ENCODE measurements at places on chromosomes 7 and 10. TPM values are rescaled to one million over a fixed set of nuclear protein-coding genes. Genes with fewer than 3 reads are reported as not detected.

PIK3CG gene
- total RNA-seq = not detected

DNA sequence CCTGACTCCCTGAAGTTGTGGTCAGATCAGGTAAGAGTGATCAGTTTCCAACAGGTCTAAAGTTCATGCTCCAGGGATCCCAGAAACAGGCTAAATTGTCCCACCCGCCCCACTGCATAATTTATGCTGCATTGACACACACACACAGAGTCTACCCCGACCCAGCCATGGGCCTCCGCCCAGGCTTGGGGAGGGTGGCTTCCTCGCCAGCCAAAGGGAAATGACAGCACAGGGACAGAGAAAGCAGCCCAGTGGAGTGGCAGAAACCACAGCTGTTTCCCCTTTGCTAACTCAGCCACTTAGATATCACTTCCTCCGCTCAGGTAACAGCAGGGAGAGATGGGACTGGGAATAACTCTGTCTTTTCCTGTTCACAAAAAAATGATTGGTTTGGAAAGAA lies 9.4 kb downstream of the SH3PXD2A start:
- no peak for DNase-seq

DNA sequence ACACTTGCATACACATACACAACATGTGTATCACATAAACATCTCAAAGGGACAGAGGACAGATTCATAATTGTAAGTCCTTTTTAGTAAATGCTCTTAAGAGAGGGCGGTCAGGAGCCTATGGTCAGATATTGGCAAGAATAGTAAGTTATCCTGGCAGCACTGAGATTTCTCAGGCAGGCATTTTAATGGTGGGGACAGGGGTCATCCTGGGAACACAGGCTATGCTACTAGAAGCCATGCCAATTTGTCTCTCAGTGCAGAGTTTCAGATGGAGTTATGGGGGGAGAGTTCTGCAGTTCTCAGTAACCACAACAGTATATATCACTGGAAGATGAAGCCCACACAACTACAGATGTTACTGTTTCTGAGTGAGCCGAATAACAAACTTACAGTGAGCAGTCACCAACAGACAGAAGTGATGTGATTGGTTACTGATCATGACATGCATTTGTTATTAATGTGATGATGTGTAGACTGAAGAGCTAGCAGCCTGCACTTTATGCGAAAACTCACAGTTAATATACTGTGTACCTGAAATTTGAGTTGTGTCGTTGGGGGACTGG lies 16.4 kb downstream of the ZNF487 start:
- no peak for DNase-seq

GRCh38 chr7:152872745-152873118 lies 113.2 kb downstream of the ACTR3B start:
- no peak for DNase-seq

GRCh38 chr7:112421666-112422486 lies 28.4 kb upstream of the IFRD1 start:
- no peak for DNase-seq

CDHR1 gene
- total RNA-seq = 8.8 TPM

AGR3 gene
- not detected for total RNA-seq

HOXA11 gene
- total RNA-seq = 0.17 TPM

DNA sequence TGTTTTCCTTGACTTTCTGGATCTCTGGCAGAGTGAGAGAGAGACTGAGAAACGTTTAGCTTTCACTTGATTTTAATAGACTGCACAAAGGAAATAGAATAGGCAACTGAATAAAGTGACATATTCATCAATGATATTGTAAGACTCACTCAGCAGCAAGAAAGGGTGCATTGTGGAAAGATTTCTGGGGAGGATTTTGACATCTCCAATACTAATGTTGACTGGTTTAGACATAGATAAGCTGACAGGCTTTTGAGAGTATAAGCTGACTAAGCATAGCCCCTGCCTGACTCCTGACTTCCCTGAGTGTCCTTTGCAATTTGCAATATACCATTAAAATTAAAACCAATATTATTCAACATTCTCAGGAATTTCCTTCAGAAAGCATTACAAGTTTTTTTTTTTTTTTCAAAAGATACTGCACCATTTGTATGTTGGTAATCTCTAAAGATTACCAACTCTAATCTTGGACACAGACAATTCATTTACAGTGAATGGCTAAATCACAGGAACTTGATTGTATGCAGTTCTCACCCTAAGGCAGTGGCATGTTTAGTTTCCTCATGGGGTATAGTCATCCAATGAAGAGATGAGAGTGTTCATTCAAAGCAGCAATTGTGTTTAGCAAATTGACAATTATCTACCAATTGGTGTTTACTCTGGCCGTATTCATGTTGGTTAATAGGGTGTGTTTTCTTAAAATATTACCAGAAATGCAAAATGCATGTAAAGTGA lies 325.6 kb downstream of the SORCS3 start:
- DNase-seq = no peak

ACHE gene
- 0.17 TPM for total RNA-seq

Measured in mammary epithelial cell (primary cell).